ENCODE measurements at places on chromosomes 3 and 15.
A peak's percentile ranks its signal among the peaks of the same experiment; 100 is the strongest.

DNA sequence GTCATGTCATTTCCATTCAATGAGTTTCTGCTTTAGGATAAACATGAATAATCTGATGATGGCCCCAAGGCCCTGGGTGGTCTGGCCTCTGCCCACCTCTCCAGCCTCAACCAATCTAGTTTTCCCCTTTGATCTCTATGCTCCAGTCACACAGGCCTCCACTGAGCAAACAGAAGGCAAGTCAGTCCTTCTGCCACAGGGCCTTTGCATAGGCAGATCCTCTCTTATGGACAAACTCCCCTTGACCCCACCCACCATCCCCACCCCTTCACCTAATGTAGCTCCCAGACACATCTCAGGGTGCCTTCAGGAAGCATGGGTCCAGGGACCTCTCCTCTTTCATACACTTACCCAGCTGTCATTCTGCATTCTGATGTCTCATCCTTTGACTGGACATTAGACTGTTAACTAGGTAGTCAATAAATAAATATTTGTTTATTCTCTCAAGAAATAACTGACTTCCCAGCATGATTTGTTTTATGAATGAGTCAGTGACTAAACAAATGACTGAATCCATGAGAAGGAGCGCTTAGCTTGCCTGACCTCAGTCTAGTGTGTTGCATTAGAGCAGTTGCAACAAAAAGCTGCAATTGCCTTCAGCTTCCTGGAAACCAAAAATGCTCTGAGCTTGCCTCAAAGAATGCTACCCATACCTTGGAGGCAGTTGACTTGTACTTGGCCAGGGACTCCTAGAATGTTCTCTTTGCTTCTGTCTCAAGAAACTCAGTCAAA lies 386.6 kb upstream of the WNT5A start:
- DNase-seq: no peak

GRCh38 chr15:63531586-63531985 lies 27.2 kb downstream of the USP3 start:
- no peak for DNase-seq

- DNase-seq: no peak
These were observed 24.4 kb upstream of the RAP2B start for GRCh38 chr3:153137626-153138025.

GRCh38 chr3:14283813-14284438 lies 105.3 kb downstream of the LSM3 start:
- no peak for DNase-seq

DNA sequence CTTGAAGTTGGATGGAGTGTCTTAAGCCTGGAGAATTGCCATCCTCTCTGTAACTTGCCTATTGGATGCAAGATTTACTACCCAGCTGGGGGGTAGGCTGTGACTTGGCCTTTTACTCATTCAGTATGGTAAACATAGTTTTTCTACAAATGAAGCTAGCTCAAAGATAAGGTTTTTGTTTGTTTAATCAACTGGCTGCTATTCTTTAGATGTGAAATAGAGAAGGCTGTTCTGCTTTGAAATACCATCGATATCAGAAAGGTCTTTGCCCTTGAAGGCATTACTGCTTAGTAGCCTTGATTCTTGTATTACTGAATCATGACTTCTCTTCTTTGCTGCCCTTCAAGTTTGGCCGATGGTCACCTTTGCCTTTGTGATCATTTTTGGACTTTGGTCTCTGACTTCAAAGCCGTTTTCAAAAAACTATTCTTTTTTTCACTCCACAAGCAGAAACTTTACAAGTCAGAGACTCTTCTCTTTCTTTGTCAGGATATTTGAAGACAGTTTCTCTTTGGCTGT lies 83.1 kb downstream of the GAP43 start:
- no peak for DNase-seq

- peak; percentile 41 for DNase-seq
These were observed 29.7 kb downstream of the PLXND1 start for GRCh38 chr3:129576514-129577352.

- no peak for DNase-seq
These were observed 4.8 kb downstream of the HAPLN3 start for GRCh38 chr15:88890495-88890894.

DNA sequence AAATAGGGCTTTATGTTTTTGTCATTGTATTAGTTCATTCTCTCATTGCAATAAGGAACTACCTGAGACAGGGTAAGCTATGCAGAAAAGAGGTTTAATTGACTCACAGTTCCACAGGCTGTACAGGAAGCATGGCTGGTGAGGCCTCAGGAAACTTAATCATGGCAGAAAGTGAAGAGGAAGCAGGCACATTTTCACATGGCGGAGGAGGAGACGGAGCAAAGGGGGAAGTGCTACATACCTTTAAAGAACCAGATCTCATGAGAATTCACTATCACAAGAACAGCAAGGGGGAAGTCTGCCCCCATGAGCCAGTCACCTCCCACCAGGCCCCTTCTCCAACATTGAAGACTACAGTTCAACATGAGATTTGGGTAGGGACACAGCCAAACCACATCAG lies 25.6 kb downstream of the CEP63 start:
- no peak for DNase-seq

DNA sequence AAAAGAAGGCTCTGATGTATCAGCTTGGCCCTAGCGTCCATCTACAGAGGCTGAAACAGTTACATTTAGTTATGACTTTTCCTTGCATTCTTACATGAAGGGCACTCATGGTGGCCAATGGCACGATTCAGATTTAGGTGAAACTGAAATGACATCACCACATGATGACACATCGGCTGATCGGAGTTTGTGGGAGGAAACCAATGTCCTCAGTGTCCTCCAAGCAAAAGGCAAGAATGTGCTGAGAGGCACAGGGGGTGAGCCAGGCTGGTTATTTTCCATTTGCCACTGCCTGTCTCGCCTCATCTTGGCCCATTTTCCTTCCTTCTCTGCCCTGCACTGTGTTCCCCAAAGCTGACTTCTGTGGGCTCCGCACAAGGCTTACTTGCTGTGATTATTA lies 34.4 kb downstream of the TARS3 start:
- no peak for DNase-seq

DNA sequence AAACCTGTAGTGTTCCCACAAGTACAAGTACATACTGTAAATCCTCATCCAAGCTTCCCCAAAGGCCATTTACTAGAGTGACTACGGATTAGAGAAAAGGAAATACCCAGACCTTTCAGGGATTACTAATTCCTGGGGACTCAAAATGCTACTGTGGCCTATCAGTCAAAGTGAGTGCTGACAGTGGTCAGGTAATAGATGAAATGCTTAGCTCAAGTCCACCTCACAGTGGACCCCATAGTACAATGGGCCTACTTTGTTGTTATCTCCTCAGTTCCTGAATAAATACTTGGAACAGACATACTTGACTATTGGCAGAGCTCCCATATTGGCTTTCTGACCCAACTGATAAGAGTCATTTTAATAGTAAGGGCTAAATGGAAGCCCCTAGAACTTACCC lies 61.6 kb downstream of the MAP4 start:
- DNase-seq: no peak

DNA sequence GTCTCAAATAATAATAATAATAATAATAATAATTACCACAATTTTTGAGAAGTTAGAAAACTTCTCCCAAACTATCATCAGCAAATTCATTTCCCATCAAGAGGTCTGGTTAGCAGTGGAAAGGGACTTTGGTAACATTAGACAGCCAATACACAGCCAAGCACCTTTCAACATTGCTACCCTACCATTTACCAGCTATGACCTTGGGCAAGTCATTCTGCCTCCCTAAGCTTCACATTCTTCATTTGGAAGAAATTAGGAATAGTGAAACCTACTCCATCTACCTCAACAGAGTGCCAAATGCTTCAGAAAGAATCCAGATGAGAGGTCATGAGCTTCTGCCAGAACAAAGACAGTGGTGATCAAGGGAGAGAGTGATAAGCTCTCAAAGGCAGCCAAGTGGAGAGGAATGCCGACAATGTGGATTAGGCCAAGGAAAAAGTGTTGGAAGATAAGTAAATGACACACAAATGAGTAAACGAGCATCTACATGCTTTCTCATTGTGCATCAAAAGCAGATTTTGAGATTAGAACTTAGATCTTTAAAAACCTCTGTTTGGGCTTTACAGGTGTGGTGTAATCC lies 42.9 kb upstream of the LPP start:
- no peak for DNase-seq

DNA sequence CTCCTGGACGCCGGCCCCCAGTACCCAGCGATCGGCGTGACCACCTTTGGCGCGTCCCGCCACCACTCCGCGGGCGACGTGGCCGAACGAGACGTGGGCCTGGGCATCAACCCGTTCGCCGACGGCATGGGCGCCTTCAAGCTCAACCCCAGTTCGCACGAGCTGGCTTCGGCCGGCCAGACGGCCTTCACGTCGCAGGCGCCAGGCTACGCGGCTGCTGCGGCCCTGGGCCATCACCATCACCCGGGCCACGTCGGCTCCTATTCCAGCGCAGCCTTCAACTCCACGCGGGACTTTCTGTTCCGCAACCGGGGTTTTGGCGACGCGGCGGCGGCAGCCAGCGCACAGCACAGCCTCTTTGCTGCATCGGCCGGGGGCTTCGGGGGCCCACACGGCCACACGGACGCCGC lies 956 bp downstream of the ZIC1 start:
- DNase-seq: no peak

GRCh38 chr3:54649551-54649950 lies 278.3 kb downstream of the LRTM1 start:
- no peak for DNase-seq

DNA sequence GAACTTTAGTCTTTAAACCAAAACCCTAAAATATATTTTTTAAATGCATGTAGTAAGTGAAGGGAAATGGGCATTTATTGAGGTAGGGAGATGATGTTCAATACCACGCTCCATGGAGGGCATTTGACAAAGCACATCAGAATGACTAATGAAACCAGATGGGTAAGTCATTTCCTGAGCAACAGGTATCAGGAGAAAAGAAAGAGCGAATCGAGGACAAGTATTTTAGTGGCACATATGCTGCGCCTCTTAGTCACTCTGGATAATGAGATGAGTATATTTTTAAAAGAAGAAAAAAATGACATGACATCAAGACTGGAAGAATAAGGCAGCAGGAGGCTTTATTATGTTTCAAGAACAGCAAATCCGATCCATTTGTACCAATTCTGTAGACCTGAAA lies 129.0 kb upstream of the ARHGEF3 start:
- DNase-seq: no peak

DNA sequence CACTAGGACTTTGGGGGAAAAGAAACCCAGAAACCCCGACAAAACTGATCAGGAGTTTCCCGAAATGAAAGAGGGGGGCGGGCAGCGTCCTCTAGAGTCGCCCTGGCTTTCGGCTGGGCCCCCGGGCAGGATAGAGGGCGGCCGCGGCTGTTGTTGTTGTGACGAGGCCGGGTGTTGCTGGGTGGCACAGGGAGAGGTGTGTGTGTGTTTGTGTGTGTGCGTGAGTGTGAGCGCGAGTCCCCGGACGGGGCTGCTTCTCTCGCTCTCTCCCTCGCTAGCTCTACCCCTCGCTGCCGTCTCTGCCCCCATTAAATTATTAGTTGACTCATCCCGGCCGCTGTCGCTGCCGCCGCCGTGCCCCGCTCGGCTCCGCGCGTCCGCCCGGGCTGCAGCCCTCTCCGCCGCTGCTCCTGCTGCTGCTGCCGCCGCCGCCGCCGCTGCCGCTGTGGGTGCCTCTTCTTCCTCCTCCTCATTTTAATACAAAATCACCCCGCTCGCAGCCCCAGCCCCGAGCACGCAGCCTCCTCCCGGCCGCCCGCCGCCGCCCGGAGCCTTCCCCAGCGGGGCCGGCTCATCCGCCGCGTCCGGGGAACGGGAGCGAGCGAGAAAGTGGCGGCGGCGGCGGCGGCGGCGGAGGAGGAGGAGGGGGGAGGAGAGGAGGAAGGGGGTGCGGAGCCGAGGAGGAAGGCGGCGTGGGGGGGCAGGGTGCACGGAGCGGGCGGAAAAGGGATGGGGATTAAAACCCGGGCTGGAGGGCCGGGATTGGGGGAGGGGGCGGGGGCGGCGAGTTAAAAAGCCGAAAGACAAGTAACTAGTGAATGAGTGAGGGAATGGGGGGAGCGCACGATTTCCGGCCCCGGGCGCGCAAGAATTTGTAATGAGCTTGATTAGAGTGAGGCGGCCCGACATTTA lies at the start of gene SATB1:
Gene SATB1, minus strand, starts transcription at position 611 of the 912 bp plus-strand sequence. CDS start 4,372 bp downstream, outside the sequence.
- DNase-seq: peak; percentile 55

GRCh38 chr3:62406945-62407344 lies 33.6 kb upstream of the FEZF2 start:
- no peak for DNase-seq
